KBM-7 (cell line): ENCODE measurements at places on chromosomes 3 and 15.

DNA sequence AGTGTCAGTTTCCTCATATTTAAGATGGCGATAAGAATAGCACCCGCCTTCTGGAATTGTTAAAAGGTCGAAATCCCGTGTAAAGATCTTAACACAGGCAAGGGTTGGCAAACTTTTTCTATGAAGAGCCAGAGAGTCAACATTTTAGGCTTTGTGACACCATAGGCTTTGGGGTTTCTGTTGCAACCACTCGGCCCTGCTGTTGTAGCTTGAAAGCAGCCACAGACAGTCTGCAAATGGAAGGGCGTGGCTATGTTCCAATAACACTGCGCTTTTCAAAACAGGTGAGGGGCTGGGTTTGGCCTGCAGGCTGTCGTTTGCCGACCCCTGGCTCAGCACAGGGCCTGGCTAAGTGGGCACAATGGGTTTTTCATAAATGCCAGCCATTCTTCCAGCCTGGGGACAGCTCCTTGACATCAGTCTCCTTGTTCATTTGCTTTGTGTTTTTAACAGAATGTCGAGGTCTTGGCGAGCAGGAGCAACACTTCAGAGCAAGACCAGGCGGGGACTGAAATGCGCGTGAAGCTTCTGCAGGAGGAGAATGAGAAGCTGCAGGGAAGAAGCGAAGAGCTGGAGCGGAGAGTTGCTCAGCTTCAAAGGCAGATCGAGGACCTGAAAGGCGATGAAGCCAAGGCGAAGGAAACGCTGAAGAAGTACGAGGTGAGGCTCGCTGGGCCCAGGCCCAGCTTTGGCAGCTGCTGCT is 75.2 kb upstream of the MYZAP start:
- DNase-seq = no peak

- DNase-seq = peak; percentile 37
These were observed 26.4 kb downstream of the STOML1 start for GRCh38 chr15:73965758-73966113.

DNA sequence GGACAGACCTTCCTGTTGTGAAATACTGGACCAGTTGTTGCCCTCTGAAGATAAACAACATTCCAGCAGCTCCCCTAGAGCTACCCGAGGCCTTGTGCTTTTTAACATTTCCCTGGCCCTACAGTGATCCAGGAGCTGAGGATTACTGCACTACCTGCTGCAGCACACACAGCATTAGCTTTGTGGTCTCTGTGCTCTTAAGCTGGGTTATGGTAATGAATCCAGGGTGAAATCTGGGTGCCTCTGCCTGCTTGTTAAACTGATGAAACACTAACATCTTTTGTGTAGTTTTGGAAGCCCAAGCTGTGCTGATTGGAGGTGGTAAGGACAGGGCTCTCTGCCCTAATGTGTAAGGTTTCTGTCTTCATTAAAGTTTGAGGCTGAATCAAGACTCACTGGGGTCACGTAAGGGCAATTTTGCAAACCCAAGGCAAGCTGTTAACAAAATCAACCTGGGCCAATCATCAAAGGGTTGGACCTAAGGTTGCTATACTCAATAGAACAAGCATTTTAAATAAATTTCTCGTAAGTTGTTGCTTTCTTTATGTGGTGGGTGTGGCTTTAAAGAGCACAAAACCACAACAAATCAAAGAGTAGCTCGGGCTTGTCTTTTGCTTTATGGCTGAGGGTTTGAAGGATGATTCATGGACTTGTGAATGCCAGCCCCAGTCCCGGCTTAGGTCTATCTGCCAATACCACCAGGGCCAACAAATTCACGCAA is 183.9 kb downstream of the TPRG1 start:
- no peak for DNase-seq

DNA sequence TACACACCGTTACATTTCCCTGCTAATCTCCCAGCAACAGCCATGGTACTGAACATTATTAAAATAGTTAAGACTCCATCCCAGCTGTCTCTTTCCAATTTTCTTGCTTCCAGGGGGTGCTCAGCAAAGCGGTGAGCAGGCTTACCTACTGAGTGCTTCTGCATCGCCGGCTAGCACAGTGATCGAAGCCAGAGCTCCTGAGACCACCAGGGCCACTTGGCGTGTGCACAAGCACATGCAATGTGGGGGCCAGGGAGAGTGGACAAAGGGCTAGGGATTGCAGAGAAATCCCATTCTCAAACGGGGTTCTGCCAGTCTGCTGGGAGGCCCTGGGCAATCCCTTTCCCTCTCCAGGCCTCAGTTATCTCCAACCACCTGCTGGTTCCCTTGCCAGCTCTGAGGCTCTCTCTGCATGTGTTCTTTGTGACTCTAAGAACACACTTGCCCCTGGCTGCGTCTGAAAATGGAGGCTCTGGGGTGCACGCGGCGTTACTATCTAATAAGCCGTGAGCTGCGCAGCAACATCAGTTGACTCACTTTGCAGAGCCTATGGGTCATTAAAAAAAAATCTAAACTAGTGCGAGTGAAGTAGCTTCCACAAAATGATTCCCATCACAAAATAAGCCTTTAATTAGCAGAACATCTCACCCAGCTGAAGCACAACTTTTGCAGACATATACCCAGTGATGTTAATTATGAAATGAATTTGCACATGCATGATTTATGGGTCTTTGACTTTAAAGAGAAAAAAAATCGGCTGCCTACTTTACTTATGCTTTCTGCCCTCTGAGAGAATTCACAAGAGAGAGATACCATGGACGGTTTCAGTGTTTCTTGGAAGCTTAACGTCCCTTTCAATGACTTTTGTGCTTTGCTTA is 271.5 kb downstream of the TLE3 start:
- no peak for DNase-seq

- DNase-seq = no peak
These were observed 145.5 kb downstream of the WNT5A start for GRCh38 chr3:55341502-55342031.

- DNase-seq = no peak
These were observed 18.6 kb downstream of the ACOX2 start for GRCh38 chr3:58518291-58518789.

GRCh38 chr15:81337713-81338157 is 13.8 kb upstream of the STARD5 start:
- no peak for DNase-seq

DNA sequence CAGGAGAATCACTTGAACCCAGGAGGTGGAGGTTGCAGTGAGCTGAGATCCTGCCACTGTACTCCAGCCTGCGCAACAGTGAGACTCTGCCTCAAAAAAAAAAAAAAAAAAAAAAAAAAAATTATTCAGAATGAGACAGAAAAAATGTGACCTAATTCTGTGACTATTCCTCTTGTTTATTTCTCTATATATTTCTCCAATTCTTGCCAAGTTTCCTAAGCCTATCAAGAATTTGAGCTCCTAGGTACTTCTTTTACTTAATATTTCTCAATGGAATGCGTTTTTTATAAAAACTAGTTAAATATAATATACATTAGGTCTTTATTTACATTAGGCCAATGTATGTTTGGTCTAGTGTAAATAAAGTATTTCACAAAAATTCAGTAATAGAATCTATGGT is 86.8 kb downstream of the NAALADL2 start:
- no peak for DNase-seq

DNA sequence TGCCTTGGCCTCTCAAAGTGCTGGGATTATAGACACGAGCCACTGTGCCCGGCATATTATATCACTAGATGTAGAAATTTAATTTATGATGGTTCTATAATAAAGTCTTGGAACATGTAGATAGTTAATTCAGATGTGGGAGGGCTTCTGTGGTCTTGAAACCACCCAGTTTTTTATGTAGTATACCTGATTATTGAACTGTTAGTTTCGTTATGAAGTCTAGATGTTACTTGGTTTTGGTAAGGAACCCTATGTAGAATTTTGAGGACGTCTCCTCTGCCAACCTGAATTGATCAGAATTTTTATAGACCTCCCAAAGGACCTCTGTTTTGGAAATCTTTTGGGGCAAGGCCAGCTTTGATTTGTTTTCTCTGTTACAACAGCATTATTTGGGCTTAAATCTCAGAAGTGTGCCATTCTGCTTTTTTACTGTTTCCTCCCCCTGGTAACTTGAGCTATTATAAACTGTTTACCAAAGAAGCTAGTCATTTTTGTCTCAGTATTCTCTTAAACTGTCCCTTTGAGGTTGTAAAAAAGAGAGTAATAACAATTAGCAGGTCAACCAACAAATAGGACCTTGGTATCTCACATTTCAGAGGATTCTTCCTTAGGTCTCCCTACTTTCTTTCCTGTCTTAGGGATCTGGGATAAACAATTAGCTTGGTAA is 20.8 kb downstream of the AKAP13 start:
- DNase-seq = no peak

DNA sequence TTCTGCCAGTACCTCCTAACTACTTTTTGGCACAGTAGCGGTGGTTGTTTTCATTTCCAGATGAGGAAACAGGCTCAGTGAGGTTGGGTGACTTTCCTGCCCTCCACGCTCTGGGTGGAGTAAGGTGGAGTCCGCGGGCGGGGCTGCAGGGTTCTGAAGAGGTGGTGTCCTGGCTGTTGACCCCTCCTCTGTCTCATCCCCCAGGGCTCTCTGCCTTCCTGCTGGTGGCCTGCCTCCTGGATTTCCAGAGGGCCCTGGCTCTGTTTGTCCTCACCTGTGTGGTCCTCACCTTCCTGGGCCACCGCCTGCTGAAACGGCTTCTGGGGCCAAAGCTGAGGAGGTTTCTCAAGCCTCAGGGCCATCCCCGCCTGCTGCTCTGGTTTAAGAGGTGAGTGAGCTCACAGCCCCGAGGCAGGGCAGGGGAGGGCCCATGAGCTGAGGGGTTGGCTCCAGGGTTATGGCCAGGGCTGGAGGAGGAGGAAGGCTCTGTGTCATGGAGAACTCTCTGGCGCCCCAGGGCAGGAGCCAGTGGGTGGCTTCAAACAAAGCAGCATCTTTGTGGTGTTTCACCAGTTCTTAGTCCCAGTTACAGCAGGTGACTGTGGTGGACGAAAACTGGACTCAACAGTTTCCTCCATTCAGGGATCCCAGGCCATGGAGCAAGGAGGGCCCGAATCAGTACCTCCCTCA is 10.4 kb downstream of the SLC28A1 start:
- DNase-seq = no peak

- DNase-seq = no peak
These were observed 1312.2 kb downstream of the SI start for GRCh38 chr3:163766112-163766511.

- no peak for DNase-seq
These were observed 17.6 kb downstream of the SHQ1 start for GRCh38 chr3:72830452-72831223.

- no peak for DNase-seq
These were observed 38.1 kb downstream of the TRAK1 start for GRCh38 chr3:42129014-42129953.

GRCh38 chr3:27319847-27320526 is 49.2 kb downstream of the NEK10 start:
- DNase-seq = no peak

GRCh38 chr3:13457593-13457992 is 22.5 kb upstream of the HDAC11 start:
- no peak for DNase-seq

DNA sequence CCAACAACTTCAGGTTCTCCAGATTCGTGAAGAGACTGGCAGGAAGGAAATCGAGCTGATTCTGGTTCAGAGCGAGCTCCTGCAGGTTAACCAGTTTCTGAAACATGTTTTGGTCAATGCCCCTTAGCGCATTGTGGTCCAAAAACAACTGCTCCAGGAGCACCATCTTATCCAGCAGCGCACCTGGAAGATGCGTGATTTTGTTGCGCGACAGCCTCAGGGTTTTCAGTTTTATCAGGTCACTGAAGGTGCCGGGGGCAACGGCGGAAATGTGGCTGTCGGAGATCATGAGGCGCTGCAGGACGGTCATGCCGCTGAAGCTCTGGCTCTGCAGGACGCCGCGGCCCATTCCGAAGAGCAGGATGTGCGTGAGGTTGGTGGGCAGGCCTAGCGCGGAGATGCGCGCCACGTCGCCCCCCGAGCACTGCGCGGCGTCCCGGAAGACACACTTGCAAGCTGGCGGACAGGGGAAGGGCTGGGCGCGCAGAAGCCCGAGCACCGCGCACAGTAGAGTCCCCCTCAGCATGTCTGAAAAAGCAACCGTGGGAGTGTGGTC is 1.2 kb downstream of the GP5 start:
- no peak for DNase-seq

DNA sequence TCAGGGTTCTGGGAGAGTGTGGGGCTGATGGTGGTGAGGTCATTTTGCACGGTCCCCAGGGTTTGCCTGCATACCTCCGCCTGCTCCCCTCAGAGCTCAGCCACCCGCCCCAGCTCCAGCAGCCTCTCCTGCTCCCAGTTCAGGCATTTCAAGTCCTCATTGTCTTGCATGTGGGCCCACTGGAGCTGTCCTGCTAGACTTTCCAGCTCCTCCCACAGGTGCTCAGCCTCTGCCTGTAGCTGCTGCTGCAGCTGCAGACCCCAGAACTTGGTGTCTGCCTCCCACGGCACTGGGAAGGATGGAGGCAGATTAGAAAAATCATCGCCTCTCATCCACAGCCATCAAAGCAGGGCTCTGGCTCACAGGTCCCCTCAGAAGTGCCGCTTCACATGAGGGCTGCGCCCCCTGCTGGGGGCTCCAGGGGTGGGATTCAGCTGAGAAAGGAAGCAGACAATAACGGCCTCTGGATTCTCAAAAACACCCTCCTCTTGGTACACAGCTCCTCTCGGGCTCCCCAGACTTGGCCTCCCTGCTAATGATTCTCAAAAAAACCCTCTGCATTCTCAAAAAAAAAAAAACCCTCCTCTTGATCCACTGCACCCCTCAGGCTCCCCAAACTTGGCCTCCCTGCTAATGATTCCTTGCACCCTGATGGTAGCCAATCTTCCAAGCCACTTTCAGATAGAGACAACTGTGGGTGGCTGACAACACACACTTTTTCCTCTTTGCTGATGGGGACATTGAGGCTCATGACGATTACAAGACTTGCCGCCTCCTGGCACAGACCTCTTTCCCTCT is 89.3 kb upstream of the C2CD4B start:
- peak; percentile 77 for DNase-seq

DNA sequence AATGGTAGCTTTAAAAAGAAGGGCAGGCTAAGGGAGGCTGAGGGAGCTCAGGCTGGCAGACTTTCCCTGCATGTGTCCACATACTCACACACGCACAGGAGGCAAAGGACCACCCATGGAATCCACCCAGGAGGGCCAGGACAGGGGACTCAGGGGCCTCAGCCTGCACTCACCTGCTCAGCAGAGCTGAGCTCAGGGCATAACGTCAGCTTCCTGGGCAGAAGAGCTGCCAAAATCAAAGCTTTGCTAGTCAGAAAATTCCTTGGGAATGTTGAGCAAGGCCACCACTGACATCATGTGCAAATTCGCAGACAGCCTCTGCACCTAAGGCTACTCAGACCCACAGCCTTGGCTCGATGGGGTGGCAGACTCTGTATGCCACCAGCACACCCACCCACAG is 16.4 kb upstream of the ALAS1 start:
- no peak for DNase-seq

DNA sequence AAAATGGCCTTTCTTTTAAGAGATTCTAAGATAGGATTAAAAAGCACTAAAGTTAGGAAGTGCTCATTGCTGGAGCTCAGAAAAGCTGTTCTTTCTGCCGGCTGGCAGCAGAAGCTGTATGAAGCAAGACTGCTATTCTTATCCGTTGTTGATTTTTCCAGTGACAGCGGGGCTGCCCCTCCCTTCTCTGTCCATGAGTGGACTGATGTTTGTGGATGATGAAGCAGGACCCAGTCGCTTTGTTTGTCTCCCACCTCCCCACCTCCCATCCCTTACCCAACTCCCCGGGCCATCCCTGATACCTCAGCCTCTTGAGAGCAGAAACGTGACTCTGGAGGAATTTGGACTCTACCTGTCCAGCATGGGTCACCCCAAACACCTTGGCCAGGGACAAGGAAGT is 10.3 kb upstream of the MUSTN1 start:
- no peak for DNase-seq

GRCh38 chr15:98689431-98689861 is 41.1 kb downstream of the IGF1R start:
- no peak for DNase-seq
